ENCODE measurements at places on chromosomes 2 and 18.
A peak's percentile ranks its signal among the peaks of the same experiment; 100 is the strongest.

DNA sequence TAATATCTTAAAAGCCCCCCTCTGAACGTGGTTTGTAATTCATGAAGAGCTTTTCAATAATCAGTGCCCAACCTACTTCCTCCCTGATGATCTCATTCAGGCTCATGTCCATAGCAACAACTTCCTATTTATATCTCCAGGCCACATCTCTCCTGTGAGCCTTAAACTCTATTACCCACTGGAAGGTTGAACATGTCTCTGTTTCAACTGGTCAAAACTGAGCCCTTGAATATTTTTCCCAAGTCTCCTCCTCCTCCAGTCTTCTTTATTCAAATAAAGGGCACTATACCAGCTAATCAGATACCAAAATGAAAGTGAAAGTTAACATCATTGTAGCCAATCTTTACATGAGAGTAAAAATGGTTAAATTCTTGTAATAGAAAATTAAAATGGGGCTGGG is 63.7 kb upstream of the ITGA4 start:
- peak; percentile 26 for DNase-seq

- peak; percentile 37 for DNase-seq
These were observed 428 bp downstream of the TCF4 start for GRCh38 chr18:55587418-55588110.

DNA sequence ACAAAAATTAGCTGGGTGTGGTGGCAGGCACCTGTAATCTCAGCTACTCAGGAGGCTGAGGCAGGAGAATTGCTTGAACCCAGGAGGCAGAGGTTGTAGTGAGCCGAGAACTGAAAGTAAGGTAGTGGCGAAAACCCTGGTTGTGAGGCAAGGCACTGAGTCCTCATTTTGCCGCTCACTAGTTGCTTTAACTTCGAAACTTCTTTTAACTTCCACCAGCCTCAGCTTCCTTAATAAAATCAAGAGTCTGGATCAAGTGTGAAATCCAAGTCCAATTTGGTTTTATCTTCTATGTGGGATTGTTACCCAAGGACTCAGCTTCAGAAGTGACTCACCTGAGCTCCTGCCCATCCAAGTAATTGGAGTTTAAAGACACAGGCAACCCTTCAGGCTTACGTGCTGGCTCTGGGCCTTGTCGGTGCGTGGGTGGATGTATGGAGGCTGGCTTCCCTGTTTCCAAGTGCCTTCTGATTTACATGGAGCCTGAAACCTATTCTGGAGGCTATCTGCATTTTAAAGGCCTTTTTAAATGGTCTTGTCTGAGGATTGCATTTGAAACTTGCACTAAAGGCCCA is 374.2 kb upstream of the ID2 start:
- no peak for DNase-seq

DNA sequence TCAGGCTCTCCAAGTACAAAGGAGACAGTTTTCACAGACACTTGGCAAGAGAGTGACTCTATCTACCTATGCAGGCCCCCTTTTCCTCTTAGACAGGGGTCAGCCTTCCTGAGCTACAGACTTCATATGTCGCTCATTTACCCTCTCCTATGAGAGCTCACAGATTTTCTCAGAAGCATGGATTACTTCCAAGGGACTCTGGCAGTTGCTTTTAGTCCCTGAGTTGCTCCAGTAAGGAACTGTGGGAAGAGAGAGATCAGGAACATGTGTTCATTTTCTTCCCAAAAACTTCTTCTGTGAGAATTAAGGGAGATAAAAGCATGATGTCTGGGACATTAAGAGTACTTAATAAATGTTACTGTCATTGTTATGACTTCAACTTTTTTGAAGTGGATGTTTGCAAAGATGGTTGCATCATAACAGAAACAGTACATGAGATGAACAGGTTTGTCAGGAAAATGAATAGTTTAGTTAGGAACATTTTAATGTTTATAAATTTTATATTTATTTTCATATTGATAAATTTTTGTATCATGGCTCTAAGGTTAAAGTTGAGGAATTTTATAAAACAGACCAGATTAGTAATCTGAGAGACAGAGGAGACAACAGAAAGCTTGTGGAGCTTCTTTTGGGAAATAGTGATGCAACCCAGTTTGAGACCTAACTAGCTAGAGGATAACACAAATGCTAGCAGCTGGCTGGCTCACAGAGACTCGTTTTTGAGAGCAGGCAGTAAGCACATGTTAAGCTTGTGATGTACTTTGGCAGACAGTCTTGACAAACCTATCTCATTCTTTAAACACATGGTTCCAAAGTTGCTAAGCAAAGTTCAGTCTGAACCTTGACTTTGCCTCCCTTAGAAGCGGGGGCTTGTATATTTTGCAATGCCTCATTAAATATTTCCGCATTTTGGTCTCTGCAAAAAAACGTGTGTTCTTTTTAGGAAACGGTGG is 21.7 kb upstream of the UGP2 start:
- no peak for DNase-seq

DNA sequence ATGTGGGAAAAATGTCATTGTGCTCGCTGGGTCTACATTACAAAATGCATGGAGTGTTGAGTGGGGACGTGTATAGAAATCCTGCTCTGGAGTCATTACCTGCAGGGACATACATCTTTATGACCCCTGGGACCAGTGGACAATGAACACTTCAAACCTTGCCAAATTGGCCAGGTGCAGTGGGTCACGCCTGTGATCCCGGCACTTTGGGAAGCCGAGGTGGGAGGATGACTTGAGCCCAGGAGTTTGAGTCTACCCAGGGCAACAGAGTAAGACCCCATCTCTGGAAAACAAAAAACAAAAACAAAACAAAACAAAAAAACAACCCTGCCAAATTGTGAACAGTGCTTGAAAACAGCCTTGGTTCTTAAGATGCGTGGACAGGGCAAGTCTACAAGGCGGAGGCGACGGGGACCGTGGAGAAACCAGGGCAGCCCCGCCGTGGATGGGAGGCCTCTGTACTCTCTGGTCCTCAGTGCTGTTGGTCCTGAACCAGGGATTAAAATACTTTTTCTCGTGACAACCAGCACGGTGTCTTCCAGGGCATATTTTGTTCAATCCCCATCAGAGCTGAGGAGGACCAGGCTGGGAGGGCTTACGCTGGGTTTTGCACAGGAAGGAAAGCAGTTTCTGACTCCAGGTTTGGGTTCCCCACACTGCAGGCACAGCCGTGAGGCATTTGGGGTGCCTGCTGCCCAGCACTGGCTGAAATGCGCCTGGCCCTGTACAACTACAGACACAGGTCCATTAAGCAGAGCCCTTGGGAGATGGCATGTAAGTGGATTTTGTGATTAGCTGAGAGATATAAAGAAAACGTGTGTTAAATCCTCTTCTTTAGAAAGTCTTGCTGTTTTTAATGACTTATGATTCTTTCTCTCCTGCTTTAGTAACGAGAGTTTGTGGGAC is 13.7 kb downstream of the COLEC11 start:
- no peak for DNase-seq
